Activated T-cell treated with anti-CD3 and anti-CD28 coated beads for 48 hours (primary cell): ENCODE measurements at places on chromosomes 11 and 22.
A peak's percentile ranks its signal among the peaks of the same experiment; 100 is the strongest.

DNA sequence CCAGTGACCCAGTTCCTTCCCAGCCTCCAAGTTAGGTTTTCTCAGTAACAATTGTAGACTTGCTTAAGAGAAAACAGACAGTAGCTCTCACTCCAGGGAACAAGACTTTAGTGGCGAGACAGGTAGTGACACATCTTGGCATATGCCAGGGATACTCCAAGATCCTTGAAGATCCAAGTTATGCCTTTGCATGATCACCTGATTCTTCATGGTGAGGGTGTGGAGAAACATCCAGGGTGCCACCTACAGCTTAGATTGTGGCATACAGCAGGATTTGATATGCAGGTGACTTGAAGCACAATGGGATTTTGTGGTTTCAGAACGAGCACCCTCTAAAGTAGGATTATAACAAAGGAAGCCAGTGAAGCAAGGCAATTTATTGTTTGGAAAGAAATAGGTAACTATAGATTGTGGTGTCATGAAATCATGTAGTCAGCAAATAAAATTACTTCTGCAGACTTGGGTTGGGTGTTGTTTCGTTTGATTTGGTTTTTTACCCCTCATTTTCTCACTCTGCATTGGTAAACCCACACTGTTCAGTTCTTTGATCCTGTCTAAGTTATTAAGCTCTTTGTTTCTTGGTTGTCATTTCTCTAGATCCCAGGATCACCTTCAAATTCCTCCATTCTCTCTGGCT lies 9.2 kb downstream of the POU2AF3 start:
- DNase-seq = no peak

- DNase-seq = no peak
These were observed 5.5 kb downstream of the ROBO4 start for GRCh38 chr11:124892146-124892545.

GRCh38 chr22:19120829-19121630 lies 1.2 kb downstream of the DGCR2 start:
- DNase-seq = peak; percentile 29

GRCh38 chr11:67629386-67630227 lies at the start of gene NUDT8:
NUDT8 (minus strand) TSS chr11:67629937; CDS start chr11:67629911, 26 bp downstream.
- DNase-seq = peak; percentile 87

DNA sequence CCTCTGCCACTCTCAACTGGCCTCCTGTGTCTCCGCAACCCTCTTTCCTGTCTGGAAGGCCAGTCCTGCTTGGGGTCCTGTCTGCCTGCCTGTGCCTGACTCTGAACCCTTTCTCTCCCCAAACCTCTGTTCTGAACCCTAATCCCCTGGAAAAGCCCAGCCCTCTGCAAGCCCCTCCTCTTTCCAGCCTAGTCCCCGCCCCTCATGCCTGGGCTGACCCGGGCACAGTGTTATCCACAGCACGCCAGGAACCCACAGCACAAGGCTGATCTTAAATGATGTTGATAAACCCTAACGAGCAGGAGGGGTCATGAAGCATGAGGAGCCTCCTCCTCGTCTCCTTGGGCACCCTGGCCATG lies at the start of gene IFITM10:
Gene IFITM10 (minus strand): TSS at position 115 of the 359 bp plus-strand sequence. CDS start 153 bp downstream, outside the sequence.
- DNase-seq = no peak

DNA sequence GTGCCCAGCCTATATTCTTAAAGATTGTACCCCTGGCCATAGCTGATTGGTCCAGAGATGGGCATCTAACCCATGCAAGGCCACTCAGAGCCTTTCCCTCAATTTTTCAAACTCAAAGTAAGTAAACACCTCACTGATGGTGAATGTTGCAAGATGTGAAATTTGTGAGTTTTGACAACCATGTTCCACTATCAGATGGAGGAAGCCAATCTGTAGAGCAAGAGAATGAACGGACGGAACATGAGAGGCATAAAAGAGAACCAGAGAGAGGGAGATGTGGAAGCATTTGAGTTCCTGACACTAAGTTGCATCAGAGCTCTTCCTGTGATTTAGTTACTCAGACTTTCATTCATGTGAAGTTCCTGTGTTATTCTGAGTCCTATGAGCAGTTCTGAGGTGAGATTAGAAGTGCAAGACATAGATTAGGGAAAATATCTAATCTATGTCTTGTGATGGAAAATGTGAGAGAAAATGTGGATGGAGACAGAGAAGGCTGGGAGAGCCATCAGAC lies 73.3 kb downstream of the PRSS23 start:
- DNase-seq = no peak

DNA sequence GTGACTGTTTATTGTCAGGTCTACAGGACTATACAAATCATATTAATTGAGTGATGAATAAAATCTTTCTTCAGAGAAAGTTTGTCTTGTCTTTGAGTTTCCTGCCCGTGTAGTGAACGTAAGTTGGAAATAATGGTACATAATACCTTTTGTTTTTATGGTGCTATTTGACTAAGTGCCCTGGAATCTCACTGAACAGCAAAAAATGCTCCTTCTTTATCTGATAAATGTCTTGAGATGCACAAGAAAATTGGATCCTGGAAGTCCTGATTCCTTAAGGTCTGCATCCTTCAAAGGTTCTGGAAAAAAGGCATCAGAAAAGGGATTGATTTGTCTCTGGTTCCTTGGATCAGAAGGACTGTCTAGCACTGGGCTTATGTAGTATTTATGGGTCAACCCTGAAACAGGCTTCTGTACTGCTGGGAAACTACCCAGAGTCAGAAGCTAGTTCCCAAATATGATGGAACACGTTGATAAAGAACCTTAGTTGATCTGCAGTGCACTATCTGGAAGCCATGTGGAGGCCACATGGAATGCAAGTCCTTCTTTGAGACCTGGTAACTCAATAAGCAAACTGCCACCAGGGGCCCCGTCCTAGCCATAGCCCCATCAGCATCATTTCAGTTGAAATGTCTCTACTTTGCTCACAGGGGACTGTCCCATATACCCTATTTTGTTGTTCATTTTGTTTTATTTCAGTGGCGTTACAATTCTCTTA lies 100.6 kb upstream of the CD44 start:
- no peak for DNase-seq

- DNase-seq = no peak
These were observed 9.0 kb upstream of the AGBL2 start for GRCh38 chr11:47724041-47724729.

- no peak for DNase-seq
These were observed 20.6 kb downstream of the IGHMBP2 start for GRCh38 chr11:68924073-68924925.

- no peak for DNase-seq
These were observed 3.3 kb downstream of the PRR33 start for GRCh38 chr11:1888347-1888753.
